Stimulated activated naive CD8-positive, alpha-beta T cell treated with anti-CD3 and anti-CD28 coated beads, Interleukin-15, Interleukin-2, amounts not matched to agents 100 U/mL and 50 U/mL, for 24 hours (primary cell): ENCODE measurements at places on chromosomes 7 and 10.
A peak's percentile ranks its signal among the peaks of the same experiment; 100 is the strongest.

DNA sequence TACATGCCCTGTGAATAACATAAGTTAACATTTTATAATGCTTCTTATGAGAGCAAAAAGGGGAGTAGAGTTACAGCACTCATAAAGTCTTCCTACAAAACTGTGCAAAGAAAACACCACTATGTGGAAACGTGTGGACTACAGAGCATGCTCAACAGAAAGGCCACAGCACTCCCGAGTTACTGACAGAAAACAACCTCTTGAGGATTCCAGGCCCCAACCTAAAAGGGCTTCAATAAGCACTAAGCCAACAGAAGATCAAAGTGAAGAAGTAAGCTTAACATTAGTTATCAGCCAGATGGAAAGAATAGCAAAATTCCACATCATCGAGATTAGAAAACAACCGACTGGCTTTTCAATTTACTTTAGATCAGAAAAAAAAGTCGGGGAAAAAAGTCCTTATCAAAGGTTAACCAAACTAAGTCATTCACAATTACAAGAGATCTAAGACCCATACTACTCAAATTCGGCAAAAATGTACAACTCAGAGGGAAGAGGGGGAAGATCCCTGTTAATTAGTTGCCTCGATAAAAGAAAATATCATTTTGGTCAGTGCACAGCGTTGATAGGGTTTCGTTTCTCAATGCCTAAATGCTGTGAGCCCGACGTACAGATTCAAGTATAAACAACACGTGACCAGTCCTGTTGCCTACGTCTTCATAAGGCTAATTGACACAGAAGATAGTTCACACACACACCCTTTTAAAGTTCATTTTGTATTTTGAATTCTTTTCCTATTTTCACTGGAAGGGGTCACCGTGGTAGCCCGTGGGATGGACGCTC is 1.4 kb downstream of the KBTBD2 start:
- DNase-seq = peak; percentile 29

GRCh38 chr7:101783381-101784181 is 33.8 kb upstream of the CUX1 start:
- no peak for DNase-seq

- DNase-seq = no peak
Observed at GRCh38 chr7:151894111-151895007, 17.4 kb upstream of the PRKAG2 start.

DNA sequence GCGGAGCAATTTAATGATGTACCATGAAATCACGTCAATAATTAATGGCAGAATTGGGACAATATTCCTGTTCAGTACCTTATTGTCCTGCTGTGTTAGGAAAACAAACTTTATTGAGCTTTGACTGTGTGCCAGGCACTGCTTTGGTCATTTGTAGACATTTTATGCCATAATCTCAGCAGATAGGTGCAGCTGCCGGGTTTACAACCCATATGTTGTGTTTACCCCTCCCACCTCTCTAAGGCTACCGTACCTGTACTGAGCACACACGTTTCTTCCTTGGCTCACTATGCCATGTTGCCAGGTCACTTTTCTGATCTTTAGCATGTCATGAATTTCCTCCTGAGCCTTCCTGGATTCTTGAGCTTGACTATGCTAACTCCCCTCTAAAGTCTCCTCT is 422.2 kb downstream of the PHTF2 start:
- DNase-seq = no peak

DNA sequence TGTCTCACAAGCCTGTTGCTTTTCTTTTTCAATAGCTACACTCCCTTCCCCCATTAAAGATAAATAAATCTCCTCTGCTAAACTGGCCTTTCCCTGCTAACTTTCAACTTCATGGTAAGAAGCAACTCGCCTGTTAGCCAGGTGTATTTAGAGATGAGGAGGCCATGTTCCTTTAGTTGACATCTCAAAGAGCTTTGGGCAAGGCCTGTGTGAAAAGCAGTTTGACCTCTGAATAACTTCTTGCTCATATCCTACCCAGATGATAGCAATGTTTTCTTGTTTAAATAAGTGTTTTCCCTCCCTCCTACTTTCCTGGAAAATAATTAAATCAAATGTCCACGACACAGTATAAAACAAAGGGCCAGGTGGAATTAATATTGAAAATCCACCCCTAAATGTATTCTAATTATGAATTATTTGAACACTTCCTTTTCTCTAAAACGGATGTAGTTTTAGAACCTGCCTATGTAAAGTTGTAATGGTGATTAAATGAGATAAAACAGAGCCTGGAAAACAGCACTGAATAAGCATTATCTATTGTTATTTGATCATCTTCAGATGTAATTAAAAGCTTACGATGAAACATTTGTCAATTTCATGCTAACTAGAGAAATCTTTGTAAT is 78.5 kb downstream of the HGF start:
- DNase-seq = no peak

- no peak for DNase-seq
Observed at GRCh38 chr7:151120896-151121295, 34.6 kb downstream of the AGAP3 start.

GRCh38 chr10:73887294-73888039 is 13.1 kb upstream of the CAMK2G start:
- no peak for DNase-seq

DNA sequence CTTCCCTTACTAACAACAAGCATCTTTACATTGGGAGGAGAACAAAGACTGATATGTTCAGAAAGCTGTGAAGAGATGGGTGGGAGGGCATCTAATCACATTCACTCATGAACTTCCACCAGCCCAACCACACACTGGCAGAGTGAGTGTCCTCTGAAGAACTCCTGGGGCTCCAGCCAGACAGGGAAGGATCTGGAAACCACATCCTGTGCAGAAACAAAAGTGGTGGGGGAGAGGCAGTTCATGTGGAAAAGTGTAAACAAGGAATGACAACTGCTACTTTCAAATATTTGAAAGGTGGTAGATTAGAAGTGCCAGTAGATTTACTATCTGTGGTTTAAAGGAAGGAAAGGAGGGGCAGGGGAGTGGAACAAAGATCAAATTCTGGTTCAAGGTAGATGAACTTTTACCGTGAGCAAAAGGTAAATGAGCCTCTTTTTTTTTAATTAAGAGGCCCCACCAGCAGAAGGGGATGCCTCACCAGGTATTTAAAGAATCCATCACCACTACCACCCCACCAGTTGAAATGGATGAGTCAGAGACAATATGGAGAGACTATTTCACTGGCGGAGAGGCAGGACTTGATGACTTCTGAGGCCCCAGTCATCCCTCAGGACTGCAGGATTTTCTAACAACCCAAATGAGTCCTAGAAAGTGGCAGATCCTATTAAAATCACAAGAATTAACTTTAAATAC is 34.5 kb downstream of the GOT1 start:
- DNase-seq = no peak

DNA sequence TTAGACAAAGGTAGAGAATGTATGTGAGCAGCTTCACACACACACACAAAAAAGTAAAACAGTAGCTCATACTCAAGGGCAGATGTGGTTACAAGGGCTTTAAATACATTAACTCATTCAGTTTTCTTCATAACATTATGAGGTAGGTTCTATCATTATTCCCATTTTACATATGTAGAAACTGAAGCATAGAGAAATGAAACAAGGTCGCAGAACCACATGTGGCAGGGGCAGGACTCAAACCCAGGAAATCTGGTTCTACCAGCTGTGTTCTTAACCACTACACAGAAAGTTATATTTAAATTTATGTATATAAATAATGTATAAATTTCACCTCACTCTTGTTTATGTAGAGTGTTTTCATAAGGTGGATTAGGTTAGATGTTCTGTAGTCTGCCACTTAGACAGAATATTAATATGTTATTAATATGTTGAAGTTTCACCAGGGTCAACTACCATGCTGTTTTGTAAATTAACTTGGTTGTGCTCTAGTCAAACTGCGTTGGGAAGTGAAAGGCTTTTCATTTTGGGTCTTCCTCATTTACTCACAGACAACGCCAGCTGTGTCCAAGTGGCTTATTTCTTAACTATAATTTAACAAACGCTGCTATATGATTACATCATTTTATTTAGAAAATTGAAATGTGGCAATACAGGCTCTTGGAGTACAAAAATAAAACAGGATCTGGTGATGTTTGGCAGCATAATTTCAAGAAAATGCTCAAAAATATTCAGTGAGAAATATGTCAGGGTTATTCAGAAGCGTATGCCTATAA is 138.4 kb downstream of the MDFIC start:
- no peak for DNase-seq

- DNase-seq = no peak
Observed at GRCh38 chr7:132029369-132030085, 473.1 kb upstream of the PODXL start.

DNA sequence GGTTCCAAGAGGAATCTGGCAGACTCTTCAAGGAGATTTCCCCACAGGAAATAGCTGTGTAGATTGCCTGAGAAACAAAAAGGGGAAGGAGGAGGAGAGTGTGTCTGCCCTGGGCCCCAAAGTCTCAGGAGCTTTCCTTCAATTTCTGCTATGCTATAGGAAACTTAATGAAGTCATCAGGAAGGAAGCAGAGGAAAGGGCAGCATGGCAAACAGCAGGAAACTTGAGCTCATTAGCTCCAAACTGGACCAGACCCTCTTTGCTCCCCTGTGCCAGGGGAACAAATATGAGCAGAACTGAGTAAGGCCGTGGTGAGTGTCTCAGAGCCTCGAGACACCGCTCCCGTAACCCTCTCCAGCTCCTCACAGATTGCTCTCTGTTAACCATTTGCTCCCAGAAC is 4.8 kb upstream of the KCNIP2 start:
- DNase-seq = no peak

GRCh38 chr7:96241855-96242254 is 80.0 kb downstream of the SLC25A13 start:
- DNase-seq = no peak

GRCh38 chr7:33922820-33923219 is 17.5 kb downstream of the BMPER start:
- no peak for DNase-seq

GRCh38 chr10:7889947-7890542 is 71.7 kb downstream of the TAF3 start:
- DNase-seq = no peak

GRCh38 chr7:35285799-35286198 is 31.9 kb upstream of the TBX20 start:
- no peak for DNase-seq

GRCh38 chr7:8389593-8390261 is 43.7 kb upstream of the NXPH1 start:
- no peak for DNase-seq

DNA sequence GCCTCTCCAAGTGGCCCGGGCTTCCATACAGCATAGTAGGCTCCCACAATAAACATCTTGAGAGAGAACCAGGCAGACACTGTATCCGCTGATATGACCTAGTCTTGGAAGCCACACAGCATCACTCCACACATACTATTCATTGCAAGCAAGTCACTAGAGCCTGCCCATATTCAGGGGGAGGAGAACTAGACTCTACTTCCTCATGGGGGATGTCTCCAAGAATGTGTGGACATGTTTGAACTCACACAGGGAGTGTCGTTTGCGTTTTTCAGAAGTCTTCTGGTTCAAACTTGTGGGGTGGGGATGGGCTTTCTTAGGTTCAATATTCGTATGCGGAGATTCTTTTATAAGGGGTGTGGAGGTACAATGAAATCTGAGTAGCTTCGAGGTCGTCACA is 232.6 kb upstream of the HABP2 start:
- DNase-seq = no peak

DNA sequence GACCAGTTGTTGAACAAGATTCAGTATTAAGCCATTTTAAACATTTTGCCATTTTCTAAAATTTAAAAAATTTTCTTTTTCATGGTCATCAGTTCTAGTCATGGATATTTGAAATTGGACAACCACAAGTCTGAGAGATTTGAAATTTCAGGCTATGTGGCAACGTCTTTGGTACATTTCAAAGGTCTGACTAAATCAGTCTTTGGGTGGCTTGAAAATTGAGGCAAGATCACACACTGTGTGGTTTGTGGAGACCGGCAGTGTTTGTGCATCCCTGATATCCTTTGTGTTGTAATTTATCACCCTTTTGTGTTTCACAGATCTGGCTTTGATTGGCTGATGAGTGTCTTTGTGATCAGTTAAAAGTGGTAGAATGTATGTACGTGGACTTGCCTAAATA is 35.7 kb downstream of the CCAR1 start:
- no peak for DNase-seq

DNA sequence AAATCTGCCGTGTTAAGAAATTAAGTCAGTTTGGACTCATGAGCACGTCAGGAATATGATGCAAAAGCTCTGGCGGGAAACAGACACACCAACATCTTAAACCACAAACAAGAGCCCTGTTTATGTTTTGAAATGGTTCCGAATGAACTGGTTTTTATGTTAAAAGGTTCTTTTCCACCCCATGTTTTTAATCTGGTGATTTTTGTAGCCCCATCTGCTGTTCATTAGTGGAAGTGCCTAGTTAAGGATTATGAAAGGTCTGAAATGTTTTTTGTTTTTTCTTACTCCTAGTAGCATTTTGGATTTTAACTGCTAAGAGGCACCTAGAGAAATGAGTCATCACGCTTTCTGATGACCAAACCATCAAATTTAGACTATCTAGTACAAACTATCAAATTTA is 404.1 kb upstream of the MKI67 start:
- DNase-seq = no peak

GRCh38 chr7:17535776-17536175 is 237.3 kb downstream of the AHR start:
- no peak for DNase-seq

GRCh38 chr10:373015-373414 is 237.8 kb downstream of the ZMYND11 start:
- DNase-seq = no peak

DNA sequence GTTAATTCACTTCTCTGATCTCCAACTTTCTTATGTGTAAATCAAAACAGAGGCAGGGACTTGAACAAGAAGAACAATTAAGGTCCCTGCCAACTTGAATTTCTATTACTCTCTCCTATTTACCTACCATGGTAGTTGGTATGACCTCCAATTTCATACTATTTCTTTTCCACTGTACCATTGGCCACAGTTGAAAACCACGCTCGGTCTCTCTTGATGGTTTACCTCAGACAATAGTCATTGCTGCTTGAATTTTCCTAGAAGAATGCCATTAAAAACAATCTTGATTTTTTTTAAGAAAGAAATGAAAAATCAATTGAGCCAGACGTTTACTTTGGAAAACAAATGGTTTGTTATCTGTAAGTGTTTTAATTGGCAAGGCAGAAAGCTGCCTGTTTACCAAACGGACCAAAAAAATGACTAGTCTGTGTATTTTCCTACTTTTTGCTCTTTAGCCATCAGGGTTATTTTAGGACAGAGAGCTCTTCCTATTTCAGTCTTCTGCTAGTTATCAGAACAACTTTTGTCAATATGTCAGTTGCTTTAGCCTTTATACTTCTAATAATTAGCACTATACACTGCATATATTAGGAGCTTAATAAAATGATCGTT is 157.5 kb upstream of the PLXDC2 start:
- no peak for DNase-seq

DNA sequence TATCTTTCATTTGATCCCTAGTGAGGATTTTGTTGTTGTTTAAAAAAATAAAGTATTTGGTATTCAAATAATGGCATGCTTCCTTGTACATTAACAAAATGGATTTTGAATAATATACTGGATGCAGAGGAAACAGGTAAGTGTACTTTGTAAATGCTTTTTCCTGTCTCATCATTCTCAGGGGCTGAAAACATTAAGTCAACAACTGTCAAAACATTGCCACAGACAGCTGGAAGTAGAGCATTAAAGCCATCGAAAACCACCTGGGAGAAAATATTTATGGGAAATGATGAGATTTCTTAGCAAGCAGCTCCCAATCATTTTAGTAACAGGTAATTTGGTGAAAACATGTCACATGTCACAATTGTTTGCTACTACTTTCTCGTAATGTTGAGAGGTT is 10.7 kb downstream of the TAS2R39 start:
- no peak for DNase-seq

GRCh38 chr10:132197271-132198067 is 10.7 kb downstream of the DPYSL4 start:
- no peak for DNase-seq
